Stimulated activated CD4-positive, alpha-beta T cell treated with anti-CD3 and anti-CD28 coated beads, Interleukin-1b, Interleukin-23, amount 100 ng/mL, for 1 hour (primary cell): ENCODE measurements at places on chromosomes 11 and 22.

DNA sequence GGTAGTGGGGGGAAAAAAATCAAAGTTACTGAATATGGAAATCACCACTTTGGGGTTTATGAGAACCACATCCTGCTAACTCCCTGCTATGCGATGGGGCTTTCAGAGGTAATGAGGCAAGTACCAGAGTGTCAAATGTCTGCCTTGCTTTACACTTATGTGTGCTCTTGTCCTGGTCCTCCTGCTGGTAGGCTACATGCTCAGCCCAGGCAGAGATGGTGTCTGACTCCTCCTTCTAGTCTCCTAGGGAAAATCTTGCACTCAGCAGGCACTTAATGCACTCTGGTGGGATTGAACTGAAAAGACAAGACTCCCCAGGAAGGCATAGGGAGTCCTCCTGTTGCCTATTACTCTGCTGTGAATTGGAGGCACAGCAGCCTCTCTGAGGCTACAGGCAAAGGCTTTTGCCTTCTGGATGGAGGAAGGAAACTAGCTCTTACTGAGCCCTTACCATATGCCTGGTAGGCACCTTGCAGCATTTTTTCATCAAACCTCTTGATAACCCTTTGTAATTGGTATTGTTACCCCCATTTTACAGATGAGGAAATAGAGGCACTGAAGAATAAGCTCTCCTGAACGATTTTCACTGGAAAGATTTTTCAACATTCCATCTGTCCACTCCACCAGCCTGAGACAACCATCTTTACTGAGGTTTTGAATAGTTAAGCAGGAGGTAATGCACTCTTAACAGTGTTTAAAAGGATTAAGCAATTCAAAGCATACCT lies 132.1 kb upstream of the PAX6 start:
- DNase-seq, result no peak

DNA sequence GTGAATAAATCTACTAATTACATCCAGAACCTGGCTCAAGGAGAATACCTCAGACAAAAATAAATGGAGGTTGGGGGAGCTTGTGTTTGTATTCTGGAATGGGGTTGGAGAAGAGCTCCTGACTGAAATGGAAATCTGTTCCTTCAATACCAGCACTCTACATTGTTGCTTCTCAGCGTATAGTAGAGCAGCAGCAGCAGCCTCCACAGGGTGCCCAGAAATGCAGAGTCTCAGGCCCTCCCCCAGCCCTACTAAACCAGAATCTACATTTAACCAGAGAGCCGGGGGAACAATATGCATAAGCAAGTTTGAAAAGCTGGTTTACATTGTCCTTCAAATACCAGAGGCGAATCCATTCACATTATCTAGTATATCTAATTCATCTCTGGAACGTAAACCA lies 474.8 kb downstream of the NTM start:
- DNase-seq, result no peak

GRCh38 chr11:28871090-28871489 lies 762.9 kb downstream of the METTL15 start:
- DNase-seq, result no peak

DNA sequence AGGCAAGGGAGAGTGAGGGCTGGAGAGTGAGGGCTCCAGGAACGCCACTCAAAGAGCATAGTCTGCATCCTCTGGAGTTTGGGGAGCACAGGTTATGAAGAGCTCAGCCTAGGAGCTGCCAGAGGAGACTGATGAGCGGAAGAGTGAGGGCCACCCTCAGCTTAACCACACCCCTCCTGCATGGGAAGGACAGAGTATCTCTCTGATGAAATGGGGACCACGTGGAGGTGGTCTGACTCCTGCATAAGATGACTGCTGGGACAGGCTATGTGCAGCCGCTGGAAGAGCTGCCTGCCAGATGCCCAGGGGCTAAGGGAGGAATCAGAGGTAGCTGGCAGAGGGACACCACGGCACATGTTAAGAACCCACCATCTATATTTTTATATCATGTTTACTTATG lies 162.9 kb upstream of the POU2AF2 start:
- DNase-seq, result no peak

DNA sequence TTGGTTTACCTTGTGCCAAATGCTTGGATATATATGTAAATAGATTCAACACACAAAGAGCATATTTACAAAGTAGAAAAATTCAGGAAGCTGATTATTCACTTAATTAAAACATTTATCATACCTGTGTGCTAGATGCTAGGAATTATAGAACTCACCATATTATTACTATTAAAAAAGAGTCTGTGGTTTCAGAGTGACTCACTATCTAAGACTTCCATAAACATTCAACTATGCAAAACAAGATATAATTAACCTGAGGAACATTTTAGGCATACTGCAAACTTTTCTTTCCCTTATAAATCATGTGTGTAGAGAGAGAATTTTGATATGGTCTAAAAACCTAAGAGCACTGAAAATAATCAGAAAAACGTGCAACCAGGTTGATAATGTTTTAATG lies 27.3 kb downstream of the CTSC start:
- no peak for DNase-seq

- DNase-seq, result no peak
These were observed 49.0 kb upstream of the CSNK2A3 start for GRCh38 chr11:11401960-11402535.

DNA sequence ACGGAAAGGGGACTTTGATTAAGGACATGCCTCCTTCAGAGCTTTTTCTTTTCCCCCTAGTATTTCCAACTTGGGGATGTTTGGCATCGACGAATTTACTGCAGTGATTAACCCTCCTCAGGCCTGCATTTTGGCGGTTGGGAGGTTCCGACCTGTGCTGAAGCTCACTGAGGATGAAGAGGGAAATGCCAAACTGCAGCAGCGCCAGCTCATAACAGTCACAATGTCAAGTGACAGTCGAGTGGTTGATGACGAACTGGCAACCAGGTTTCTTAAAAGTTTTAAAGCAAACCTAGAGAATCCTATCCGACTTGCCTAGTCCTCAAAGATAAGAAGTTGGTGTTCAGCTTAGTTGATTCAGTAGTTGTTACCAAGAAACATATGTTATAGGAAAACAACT lies 78.4 kb downstream of the PDHX start:
- no peak for DNase-seq

DNA sequence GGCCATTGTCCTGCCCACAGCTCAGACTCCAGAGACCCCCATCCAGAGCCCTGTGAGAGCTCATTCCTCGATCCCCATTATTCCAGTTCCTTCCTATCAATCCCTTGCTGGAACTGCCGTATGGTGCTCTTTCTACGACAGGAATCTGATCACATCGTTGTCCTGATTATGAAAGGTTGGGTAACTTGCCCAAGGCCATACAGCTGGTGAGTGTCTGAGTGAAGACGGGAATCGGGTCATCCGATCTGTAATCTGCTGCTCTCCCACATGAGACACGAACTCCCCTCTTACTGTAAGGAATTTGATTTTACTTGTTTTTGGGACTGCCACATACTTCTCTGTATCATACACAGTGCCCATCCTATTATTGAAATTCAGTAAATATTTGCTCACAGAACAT lies 149.1 kb downstream of the OPCML start:
- DNase-seq, result no peak

DNA sequence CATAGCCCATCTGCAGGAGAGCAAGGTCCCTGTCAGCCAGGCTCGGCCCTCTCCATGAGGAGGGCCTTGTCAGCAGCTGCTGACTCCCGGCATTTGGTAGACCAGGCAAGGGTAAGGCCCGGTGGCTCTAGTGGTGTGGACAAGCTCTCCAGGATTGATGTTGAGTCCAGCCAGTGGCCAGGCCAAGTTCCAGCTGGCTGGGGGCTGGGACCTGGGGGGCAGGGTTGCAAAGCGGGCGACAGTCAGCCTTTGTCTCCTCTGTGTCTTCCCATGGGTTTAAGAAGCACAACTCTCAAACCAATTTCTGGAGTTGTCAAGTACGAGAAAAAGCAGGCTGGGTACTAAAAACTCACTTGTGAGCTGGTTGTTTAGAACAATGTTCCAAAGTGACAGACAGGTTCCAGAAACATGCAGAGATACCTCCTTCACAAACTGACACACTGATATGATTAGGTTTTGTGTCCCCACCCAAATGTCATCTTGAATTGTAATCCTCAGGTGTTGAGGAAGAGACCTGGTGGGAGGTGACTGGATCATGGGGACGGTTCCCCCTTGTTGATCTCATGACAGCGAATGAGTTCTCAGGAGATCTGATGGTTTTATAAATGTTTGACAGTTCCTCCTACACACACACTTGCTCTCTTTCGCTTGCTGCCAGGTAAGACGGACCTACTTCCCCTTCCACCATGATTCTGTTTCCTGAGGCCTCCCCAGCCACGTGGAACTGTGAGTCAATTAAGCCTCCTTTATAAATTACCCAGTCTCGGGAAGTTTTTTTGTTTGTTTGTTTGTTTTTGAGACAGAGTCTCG lies 52.3 kb upstream of the SERPIND1 start:
- DNase-seq, result no peak

DNA sequence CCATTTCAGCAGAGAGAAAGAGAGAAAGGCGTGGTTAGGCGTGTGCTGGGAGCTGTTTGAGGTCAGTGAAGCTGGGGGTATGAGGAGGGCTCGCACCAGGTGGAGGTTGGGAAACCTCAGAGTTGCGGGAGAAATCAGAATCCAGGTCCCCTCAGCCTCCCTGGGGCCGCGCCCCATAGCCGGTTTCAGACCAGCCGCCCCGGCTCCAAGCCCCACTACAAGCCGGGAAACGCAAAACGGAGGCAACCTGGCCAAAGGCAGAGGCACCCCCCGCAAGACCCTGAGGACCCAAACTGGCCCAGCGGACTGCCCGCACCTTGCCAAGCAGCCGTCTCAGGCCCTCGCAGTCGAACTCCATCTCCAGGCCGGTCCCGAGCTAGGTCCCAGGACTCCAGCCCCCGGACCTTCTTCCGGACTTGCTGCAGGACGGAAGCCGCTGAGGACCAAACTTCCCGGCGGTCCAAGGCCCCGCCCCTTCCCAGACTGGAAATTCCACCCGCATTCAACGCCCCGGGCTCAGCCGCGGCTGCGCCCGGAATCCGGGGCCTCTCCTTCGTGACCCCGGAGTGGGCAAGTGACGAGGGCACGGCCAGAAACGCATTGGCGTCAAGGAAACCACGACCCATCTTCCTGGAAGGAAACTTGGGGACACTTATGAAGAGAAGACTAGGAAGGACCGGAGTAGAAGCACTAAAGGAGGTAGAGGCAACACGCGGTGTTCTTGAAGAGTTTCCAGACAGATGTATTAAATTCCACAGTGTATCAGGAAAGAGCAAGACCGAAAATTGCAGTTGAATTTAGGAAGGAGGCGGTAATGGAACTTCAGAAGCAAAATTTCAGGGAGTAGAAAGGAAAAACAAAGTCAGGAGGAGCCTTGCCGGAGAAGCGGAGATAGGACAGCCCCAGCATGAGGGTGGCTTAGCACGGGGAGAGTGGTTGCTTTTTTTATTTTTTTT lies at the start of gene UEVLD:
Gene UEVLD (minus strand): TSS at position 438 of the 956 bp plus-strand sequence. CDS start 80 bp downstream, at position 358.
- DNase-seq, result peak; percentile 43

DNA sequence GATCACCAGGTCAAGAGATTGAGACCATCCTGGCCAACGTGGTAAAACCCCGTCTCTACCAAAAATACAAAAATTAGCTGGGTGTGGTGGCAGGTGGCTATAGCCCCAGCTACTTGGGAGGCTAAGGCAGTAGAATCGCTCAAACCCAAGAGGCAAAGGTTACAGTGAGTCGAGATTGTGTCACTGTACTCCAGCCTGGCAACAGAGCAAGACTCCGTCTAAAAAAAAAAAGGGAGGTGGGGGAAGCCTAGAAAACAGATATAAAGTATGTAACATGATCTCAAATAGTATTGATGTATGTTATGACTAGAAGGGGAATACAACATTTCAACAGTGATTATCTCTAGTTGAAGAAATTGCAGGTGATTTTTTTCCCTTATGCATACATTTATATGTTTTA lies 61.4 kb downstream of the SLC1A2 start:
- DNase-seq, result no peak

GRCh38 chr11:77580712-77581337 lies 8.9 kb upstream of the AQP11 start:
- DNase-seq, result no peak

DNA sequence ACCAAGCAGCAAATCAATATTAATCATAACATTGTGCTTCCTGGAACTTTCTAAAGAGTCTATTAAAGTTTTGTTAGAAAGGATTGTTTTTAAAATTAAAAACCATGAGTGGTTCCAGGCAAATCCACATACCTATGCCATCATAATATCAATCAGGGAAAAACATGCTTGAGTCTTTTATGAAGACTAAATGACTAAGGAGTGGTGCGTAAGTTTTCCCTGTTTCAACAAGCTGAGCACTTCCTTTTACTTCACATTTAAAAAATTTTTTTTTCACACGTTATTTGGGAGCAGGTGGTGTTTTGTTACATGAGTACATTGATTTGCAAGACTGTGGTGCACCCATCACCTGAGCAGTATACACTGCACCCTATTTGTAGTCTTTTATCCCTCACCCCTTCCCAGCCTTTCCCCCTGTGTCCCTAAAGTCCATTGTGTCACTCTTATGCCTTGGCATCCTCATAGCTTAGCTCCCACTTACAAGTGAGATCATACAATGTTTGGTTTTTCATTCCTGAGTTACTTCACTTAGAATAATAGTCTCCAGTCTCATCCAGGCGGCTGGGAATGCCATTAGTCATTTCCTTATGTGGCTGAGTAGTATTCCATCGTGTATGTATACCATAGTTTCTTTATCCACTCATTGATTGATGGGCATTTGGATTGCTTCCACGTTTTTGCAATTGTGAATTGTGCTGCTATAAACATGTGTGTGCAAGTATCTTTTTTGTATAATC lies 1190.3 kb upstream of the RAG2 start:
- DNase-seq, result no peak

DNA sequence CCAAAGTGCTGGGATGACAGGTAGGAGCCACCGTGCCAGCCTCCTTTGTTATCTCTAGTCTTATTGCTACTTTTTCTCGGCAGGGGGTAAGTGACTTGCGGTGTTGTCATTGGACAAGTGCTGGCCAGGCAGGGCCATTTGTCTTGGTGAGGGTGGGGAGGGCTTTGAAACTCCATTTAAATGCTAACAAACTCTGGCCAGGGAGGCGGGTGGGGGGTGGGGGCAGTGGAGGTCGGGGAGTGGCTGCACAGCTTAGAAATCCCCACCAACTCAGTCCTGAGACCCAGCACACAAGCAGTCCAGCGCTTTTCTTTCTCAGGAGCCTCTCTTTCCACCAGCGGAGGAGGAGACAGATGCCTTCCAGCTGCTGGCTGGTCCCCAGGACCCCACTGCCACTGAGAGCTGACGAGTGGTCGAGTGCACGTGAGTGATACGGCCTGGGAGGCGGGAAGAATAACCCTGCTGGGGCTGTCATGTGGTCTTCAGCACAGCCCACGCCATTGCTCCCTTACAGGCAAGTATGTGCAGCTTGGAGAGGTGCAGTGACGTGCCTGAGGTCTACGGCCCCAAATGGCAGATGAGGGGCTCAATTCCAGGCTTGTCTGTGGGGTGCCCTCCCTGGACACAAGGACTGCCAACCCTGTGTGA lies 24.2 kb upstream of the OSBPL5 start:
- DNase-seq, result no peak

GRCh38 chr11:73957654-73958361 lies 7.0 kb downstream of the DNAJB13 start:
- no peak for DNase-seq
